ENCODE measurements at places on chromosomes 16 and 17. TPM values are rescaled to one million over a fixed set of nuclear protein-coding genes. Genes with fewer than 3 reads are reported as not detected.

The ATXN1L gene
- total RNA-seq, result 13.9 TPM

The HBA2 gene
- 0.40 TPM for total RNA-seq

The CDRT15L2 gene
- total RNA-seq, result not detected

The MMP2 gene
- total RNA-seq, result 13.0 TPM

The C17orf67 gene
- 2.4 TPM for total RNA-seq

The NPIPA5 gene
- total RNA-seq, result 5.5 TPM

The G6PC1 gene
- not detected for total RNA-seq

The PRDM7 gene
- not detected for total RNA-seq

The DRC3 gene
- total RNA-seq, result 1.3 TPM

The MVP gene
- 110 TPM for total RNA-seq
